Stimulated activated effector memory CD8-positive, alpha-beta T cell treated with anti-CD3 and anti-CD28 coated beads, Interleukin-12 subunit alpha, Interleukin-12 subunit beta, amount 100 ng/mL, for 72 hours (primary cell): ENCODE measurements at places on chromosomes 16 and 17.

DNA sequence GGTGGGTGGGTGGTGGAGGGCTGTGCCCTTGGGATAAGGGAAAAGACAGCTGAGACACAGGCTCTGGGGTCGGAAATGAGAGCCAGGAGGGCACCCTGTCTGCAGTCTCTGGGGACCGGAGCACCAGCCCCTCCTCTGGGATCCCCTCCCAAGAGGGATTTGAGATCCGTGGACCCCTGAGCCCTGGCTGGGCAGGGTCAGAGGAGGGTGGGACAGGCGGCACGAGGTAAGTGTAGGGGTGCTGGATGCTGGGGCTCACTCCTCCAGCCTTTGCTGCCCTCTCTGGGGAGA is 425 bp downstream of the SGSH start:
- peak; percentile 23 for DNase-seq

- DNase-seq = no peak
These were observed 57.6 kb upstream of the SOX9 start for GRCh38 chr17:72063262-72063661.

GRCh38 chr16:2186064-2186463 is 10.3 kb downstream of the CASKIN1 start:
- no peak for DNase-seq

GRCh38 chr17:2057175-2057759 is 2.4 kb downstream of the HIC1 start:
- DNase-seq = no peak

DNA sequence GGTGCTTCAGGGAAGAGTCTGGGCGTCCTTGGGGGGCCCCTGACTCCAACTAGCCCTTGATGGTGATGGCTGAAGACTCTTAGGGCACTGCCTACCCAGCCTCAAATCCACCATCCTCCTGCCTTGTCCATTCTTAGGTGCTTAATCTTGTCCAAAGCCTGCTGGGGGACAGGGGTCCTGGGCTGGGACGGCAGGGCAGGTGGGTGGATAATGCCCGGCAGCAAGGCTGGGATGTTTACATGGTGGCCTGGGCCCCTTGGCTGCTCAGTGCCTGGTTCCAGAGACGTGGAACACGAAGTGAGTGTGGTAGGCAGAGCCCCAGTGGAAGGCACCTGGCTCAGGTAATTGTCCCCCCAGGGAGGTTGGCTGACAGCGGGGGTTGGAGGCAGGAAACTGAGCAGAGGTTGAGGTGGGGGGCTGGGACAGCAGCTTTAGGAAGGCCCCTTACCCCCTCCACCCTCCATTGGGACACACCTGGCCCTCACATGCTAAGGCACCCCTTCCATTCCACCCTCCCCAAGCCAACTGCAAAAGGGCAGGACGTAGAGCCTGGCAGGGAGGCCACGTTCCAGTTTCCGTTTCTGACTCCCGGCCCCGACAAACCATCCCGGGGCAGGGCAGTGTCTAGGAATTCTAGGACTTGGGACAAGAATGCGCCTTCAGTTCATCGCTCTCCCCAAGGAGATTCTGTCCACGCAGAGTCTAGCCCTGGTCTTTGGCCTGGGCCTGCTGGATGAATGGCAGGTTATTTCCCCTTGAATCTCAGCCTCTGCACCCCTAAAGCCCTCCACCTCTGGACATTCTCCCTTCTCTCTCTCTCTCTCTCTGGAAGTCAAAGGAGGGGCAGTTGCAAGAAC is 1.9 kb downstream of the FOXJ1 start:
- no peak for DNase-seq

GRCh38 chr16:69481901-69482341 is 57.5 kb downstream of the CYB5B start:
- no peak for DNase-seq

GRCh38 chr17:66925811-66926500 is 38.6 kb upstream of the CACNG4 start:
- no peak for DNase-seq

DNA sequence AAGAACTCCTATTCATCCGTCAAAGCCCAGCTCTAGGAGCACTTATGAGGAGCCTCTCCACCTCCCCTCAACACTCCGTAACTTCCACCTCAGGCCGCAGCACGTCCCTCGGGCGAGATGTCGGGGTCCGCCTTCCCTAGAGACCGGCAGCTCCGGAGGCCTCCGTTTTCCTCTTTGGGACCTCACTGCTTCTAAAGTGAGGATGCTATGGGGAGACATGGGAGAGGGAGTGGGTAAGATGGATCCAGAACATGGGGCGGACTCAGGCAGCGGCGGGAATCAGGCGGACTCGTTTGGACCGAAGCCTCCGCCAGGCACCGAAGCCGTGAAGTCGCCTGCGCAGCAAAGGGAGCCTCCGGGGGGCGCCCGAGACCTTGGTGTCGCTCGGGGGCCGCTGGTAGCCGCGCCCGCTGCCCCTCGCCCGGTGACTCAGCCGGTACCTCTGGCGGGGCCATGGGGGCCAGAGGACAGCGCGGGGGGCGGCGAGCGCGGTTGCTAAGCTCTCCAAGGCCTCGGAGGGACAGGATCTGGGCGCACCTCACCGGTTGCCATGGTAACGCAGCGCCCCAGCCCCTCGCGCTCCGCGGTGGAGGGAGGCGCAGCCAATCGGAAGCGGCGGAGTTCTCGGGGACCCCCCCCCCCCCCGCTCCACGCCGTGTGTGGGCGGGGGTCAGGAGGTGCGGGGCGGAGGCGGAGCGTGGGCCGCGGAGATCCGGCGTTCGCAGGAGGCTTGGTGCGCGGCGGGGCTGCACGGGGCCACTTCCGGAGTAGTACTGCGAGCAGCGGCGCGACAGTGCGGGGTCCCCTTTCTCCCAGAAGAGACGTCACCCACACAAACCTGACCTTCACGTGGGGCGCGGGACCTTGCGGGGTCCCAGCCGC is 1.3 kb upstream of the HIC1 start:
- DNase-seq = peak; percentile 92

- no peak for DNase-seq
These were observed 11.4 kb downstream of the ARSG start for GRCh38 chr17:68302666-68303065.

DNA sequence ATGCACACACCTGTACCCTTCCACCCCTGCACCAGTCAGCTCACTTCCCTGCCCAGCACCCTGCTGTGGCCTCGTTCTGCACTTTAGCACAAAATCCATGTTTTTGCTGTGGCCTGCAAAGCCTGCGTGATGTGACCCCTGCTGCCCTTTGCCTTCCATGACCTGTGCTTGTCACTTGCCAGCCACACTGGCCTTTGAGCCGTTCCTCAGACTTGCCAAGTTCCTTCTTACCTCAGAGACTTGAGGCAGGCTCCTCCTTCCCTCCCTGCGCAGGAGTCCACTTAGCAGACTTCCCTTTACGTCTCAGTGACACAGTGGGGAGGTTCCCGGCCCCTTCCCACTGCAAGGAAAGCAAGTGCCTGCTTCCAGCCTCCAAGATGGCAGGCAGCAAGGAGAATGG is 134.7 kb downstream of the SNX29 start:
- DNase-seq = no peak

- no peak for DNase-seq
These were observed 759 bp downstream of the ASPHD1 start for GRCh38 chr16:29900888-29901606.

DNA sequence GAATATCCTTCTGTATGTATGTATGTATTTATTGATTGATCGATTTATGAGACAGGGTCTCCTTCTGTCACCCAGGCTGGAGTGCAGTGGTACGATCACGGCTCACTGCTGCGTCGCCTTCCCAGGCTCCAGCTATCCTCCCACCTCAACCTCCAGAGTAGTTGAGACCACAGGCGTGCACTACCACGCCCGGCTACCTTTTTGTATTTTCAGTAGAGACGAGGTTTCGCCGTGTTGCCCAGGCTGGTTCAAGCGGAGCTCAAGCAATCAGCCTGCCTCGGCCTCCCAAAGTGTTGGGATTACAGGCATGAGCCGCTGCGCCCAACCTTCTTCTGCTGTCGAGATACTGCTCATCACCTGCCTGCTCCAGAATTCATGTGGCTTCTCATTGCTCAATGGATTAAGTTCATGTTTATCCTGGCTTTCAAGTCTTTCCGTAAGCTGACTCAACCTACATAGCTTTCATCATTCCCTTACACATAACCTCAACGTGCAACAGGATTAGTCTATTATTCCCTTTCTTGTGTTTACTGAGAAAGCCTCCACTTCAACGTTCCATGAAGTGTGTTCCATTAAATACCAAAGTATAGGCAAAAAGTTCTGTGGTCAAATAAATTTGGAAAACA is 13.6 kb downstream of the TAC4 start:
- no peak for DNase-seq

DNA sequence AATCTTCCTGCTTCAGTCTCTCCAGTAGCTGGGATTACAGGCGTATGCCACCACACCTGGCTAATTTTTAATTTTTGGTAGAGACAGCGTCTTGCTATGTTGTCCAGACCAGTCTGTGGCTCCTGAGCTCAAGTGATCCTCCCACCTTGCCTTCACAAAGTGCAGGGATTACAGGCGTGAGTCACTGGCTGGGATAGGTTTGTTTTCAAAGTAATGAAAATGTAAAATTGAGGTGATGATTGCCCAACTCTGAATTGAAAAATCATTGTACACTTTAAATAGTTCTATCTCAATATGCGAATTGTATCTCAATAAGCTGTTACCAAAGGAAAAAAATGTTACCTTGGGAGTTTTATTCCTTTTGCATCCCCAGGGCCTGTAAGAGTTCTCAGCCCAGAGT is 1.2 kb upstream of the AMFR start:
- no peak for DNase-seq

GRCh38 chr16:54270711-54271110 is 15.9 kb downstream of the IRX3 start:
- no peak for DNase-seq

DNA sequence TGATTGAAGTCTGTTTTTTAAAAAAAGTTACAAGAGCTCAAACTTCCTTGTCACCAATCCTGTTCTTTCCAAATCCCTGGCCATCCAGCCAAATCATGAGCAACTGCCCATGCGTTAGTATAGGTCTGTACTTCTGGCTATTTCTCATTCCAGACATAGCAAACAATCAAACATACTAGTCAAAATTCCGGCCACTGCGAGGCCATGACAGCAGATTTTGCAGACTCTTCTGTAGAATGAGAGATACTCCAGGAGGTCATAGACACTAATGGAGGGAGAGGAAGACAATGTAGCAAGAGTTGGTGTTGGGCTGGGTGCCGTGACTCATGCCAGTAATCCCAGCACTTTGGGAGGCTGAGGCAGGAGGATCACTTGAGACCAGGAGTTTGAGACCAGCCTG is 50.9 kb downstream of the BCL7C start:
- DNase-seq = no peak

- DNase-seq = no peak
These were observed 223.5 kb downstream of the CYB561 start for GRCh38 chr17:63222655-63223054.

- DNase-seq = no peak
These were observed 39.8 kb upstream of the RASD1 start for GRCh38 chr17:17535957-17536356.

DNA sequence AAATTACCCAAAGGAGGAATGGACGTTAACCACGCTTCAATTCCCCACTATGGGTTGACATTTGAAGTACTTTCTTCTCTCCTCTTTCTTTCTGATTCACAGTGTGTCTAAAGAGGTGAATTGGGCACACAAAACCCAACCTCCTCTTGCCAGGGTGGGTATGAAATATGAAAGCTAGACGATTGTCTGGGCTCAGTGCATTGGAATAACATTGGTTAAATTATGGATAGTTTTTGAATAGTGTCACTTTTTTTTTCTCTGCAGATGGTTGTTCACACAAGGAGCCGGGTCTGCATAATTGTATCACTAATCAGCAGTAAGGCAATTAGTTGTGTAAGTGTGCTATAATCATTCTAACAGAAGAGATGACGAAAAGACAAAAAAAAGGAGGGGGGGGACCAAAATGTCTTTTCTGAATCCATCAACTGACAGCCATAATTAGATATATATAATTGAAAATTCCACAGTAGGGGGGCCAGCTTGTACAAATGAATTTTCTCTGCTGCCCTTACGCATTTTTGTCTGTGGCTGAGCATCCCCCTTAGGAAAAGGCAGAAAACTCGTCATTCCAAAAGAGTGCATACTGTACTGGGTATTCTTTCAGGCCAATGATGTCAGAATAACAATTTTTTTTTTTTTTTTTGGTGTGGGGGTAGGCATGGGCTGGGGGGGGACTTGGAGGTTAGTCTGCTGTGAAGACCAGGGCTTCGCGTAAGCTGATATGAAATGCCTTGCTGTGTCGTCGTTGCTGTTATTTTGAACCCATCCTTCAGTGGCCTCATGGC is 307.5 kb upstream of the SALL1 start:
- DNase-seq = no peak

- DNase-seq = no peak
These were observed 20.6 kb downstream of the NPTX1 start for GRCh38 chr17:80455784-80456183.

- no peak for DNase-seq
These were observed 789 bp downstream of the ITPRIPL2 start for GRCh38 chr16:19114359-19115147.

DNA sequence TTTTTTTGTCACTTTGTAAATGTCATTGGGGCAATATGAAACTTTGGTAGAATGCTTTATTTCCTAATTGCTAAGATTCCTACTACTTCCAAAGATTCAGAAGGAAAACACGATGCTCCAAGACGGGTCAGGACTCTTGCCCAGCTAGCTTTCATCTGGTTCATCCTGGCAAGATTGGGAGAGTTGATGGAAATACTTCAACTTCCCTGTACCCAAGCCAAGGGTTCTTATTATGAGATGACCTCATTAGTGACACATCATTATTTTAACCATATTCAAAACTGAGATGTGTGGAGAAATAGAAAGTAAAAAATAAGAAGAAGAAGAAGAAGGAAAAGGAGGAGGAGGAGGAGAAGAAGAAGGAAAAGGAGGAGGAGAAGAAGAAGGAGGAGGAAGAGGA is 25.6 kb downstream of the SOX9 start:
- no peak for DNase-seq

DNA sequence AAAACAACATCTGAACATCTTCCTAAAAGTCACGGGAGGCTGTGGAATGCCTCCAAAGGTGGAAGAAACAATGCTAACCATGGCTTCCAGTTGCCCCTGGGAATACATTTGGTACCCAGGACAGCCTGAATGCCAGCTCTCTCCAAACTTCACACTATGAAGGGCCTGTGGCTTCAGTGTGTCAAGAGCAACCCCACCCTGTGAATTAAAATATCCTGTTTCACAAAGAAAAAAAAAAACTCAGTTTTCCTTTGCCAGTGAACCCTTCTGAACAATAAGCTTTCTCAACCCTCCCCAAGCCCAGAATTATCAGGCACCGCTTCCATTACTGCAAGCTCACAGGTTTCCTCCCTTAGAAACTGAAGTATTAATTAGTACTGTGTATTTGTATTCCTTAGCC is 69.8 kb downstream of the SLC39A11 start:
- no peak for DNase-seq

DNA sequence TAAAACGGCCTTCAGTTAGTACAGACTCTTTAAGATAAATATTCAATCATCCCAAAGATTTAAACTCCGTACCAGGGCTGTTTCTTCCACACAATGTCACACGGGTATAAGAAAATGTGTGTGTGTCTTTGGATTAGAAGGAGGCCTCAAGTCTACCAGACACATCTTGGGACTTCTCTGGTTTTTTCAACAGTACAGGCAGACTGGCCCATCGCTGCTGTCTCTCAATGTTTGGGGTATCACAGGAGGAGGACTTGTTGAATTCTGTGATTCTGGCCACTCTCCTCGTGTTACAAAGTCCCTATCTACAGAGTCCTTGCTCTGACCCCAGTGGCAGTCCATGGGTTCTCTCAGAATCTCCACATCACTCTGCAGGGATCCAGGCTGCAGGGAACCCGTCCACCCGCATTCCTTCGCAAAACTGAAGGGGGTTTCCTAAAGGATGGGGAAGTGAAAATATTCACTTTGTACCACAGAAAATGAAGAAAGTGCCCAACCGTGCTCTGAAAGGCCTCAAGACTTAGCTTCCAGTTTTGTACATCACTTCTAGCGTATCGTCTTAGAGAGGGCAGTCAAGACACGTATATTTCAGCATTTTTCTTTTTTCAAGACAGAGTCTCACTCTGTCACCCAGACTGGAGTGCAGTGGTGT is 373.2 kb downstream of the NPIPA8 start:
- DNase-seq = no peak
